Cortex of kidney (tissue), 1 donor: ENCODE measurements at places on chromosomes 4 and X.

DNA sequence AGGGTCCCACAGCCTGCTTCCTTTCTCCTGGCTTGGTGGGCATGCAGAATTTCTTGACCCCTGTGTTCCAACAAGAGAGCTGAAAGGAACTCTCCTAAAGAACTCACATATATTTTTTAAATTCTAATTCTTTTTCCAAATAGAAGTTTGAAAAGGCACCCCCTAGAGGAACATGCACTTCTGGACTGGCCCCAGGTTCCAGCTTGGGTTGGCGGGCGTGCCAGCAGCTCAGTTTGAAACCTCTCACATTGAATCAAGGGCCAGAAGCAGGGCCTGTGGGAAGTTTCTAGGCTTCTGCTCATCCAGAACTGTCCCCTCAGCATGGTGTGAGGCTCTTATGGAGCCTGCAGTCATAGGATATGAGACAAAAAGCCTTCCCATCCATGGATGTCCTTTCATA lies 132.6 kb downstream of the ATG4A start:
- DNase-seq, result no peak

DNA sequence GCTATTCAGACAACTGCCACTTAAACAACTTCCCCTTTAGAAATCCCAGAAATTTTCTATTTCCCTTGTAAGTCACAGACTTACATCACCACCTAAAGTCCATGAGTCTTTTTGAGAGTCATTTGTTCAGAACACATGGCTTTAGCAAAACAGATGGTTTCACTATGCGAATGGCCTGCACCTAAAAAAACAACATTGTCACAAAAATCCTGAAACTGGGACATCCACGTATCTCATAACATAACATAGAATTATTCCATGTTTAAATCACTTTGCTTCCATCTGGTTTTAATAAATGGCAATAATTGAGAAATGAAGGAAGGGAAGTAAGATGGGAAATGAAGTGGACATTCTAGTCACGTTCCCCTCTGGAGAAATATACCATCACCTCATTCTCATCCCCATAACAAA lies 155.3 kb upstream of the EDNRA start:
- DNase-seq, result no peak

- no peak for DNase-seq
Observed at GRCh38 chr4:152014280-152014679, 253.5 kb upstream of the GATB start.

- DNase-seq, result no peak
Observed at GRCh38 chr4:126678618-126679017, 954.1 kb upstream of the INTU start.

DNA sequence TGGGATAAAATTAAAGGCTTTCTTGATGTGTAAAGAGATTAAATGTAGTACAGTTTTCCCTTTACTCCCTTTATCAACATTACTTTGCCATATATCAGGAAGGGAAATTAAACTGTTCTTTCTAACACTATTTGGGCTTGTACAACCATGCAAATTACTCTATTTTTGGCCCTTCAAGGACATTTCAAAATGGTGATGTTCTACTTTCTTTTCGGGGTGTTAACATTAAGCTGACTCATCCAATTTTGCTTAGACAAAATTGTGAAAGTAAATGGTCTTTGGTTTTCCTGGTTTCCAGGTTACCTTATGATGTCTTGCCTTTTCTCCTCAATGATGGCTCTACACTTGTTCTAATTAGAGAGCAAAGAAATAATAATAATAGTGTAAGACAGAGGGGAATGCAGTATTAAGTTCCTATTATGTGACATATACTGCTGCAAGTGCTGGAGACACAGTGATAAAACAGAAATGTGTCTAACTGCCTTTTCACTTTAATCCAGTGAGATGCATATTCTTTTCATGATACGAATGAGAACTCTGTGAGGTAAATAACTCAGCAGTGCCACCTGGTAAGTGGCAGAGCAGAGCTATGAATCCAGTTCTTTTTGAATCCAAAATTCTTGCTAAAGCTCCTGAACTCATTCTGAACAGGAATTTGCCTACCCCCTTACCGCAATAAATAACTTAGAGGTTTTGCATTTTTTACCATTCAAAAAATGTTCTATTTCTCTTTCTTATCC lies 35.7 kb upstream of the PDE5A start:
- DNase-seq, result no peak

DNA sequence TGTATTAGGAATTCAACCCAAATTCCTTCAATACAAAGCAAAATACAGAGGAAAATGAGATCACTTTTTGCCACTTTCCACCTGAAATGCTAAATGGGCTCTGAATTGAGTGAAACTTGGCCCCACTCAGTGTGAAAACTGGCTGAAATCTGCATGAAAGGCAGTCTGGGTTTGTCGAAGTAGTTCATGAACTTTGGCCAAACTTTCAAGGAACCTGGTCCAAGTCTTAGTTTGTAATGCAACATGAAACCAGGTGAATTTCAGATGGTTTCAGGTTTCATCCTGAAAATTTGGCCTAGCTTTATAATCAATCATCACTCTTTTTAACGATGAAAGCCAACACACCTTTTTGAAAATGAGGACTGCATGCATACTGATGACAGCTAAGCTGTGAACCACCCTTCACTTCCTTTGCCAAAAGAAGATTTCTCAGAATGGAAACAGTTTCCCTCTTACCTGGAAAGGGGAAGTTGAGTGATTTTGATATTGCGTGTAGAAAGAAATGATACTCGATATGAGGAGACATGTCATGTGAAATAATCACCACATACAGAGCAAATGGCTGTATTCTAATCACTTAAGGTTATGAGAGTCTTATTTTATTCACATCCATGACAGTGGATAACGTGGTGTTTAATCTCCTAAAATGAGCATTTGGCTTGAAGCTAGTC lies 209.9 kb upstream of the ETNPPL start:
- DNase-seq, result no peak

DNA sequence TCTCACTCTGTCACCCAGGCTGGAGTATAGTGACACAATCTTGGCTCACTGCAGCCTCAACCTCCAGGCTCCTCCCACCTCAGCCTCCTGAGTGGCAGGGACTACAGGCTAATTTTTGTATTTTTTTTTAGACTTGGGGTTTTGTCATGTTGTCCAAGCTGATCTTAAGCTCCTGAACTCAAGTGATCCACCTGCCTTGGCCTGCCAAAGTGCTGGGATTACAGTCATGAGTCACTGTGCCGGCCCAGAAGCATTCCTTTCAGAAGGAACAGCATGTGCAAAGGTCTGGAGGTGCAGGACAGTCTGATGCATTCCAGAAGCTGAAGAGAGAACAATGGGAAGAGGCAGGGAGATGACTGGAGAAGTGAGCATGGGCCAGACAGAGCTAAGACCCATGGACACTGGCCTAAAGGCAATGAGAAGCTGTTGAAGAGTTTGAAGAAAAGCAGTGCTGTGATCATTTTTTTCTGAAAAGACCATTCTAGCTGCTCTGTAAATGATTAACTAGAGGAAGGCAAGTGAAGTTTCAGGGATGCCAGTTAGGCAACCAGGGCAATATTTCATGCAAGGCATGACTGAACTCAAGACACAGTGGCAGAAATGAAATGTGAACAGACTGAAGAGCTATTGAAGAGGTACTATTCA lies 43.2 kb downstream of the MANBA start:
- DNase-seq, result no peak

- no peak for DNase-seq
Observed at GRCh38 chr4:186132577-186133242, 28.2 kb downstream of the FAM149A start.
